ENCODE measurements at places on chromosomes 11 and 22. TPM values are rescaled to one million over a fixed set of nuclear protein-coding genes. Genes with fewer than 3 reads are reported as not detected.

LYVE1 gene
- not detected for total RNA-seq

TTC38 gene
- 3.9 TPM for total RNA-seq

B4GALNT4 gene
- total RNA-seq: 2.4 TPM

SYT12 gene
- not detected for total RNA-seq

CLDN5 gene
- total RNA-seq: not detected

OR51I1 gene
- total RNA-seq: not detected

CARD10 gene
- total RNA-seq: 0.42 TPM

NCR3LG1 gene
- 3.1 TPM for total RNA-seq

MRGPRX3 gene
- not detected for total RNA-seq

DNA sequence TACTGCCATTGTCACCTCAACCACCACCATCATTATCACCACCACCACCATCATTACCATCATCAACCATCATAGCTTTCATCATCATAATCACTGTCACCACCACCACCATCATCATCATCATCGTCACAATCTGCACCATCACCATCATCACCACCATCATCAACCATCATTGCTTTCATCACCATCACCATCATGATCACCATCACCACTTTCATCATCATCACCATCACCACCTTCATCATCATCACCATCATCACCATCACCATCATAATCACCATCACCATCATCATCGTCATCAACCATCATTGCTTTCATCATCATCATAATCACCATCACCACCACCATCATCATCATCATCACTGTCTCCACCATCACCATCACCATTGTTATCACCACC lies 8.7 kb upstream of the OSBPL5 start:
- no peak for DNase-seq

DNA sequence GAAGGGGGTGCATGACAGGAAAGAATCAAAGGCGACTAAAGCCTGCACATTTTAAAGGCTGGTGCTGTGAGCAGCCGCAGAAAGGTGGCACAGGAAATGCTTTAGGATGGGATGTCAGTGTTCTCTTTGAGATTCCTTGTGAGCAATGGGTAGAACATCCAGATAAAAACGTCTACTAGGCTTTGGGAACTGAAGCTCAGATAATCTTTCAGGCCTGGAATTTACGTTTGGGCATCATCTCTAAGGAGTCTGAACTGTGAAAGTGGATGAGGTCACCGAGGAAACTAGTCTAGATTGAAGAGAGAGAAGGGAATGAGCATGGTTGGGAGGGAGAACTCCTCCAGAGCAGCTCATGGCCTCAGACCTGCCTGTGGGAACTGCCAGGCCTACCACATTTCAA lies 65.7 kb downstream of the FLI1 start:
- no peak for DNase-seq

GRCh38 chr11:78265326-78265725 lies 76.6 kb downstream of the USP35 start:
- DNase-seq: no peak

DNA sequence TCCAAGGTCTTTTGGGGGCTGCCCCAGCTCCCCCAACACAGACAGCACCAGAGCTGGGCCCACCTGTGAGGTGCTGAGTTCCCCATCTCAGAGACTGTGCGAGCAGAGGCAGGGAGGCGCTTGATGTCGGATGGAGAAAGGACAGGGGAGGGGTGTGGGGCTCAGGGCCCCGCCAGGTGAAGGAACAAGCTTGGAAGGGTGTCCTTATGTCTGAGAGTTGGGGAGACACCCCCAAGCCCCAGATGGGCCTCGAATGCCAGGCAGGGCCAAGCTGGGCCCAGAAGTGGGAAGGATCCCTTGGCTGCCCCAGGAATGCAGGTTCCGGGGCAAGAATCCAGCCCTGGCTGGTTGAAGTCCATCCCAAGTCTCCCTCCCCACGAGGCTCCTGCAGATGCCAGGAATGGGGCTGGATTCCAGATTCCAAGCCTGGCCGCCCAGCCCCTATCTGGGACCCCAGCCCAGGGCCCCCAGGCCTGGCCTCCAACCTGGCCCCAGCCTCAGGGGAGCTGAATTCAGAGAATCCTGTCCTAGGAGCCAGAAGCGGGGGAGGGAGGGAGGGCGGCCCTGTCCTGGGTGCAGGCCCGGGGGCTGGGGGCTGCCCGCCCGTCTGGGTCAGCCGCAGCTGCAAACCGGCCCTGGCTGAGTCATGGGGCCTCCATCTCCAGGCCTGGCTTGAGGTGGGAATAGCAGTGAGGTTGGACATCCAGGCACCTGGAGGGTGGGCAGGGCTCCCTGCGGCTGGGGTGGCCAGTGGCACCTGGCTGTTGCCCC lies 50.9 kb downstream of the CDKN1C start:
- DNase-seq: no peak

- no peak for DNase-seq
Observed at GRCh38 chr11:79720115-79720514, 279.3 kb upstream of the TENM4 start.

- DNase-seq: no peak
Observed at GRCh38 chr22:38193580-38193979, 8.2 kb upstream of the MAFF start.

- no peak for DNase-seq
Observed at GRCh38 chr11:130593064-130593463, 144.6 kb downstream of the ADAMTS15 start.

DNA sequence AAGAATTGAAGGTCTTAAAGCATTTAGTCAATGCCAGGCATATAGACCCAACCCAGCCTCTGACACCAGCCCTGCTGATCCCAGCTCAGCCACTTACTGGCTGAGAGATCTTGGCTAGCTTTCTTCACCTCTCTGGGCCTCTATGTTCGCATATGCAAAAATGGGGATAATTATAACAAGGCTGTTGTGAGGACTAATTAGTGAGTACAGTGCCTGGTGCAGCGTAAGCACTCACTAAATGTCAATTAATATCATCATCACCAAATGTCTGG lies 10.5 kb downstream of the CHST1 start:
- no peak for DNase-seq

DNA sequence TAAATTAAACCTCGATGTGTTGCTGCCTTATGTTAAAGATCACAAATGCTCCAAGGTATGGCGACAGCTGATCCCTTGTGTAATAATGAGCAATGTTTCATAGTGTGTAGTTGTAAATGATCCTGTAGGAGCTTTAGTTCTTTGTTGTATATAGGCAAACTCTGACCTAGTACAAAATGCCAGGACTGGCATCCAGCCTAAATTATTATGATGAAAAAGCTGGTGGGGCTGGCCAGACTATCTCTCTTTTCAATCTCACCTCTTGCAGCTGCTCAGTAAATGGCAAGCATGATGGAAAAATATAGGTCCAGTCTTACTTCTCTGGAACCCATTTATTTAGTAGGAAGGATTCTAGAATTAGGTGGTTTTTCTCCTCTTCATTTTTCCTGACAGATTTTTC lies 345.1 kb upstream of the C11orf87 start:
- no peak for DNase-seq

GRCh38 chr11:98625526-98625925 lies 395.2 kb upstream of the CNTN5 start:
- no peak for DNase-seq

- DNase-seq: peak; percentile 33
Observed at GRCh38 chr22:36860821-36861659, at the start of gene NCF4. NCF4 (plus strand) TSS chr22:36861006; CDS start chr22:36861172, 166 bp downstream.

GRCh38 chr22:21712751-21713427 lies 22.7 kb downstream of the YPEL1 start:
- DNase-seq: peak; percentile 67

DNA sequence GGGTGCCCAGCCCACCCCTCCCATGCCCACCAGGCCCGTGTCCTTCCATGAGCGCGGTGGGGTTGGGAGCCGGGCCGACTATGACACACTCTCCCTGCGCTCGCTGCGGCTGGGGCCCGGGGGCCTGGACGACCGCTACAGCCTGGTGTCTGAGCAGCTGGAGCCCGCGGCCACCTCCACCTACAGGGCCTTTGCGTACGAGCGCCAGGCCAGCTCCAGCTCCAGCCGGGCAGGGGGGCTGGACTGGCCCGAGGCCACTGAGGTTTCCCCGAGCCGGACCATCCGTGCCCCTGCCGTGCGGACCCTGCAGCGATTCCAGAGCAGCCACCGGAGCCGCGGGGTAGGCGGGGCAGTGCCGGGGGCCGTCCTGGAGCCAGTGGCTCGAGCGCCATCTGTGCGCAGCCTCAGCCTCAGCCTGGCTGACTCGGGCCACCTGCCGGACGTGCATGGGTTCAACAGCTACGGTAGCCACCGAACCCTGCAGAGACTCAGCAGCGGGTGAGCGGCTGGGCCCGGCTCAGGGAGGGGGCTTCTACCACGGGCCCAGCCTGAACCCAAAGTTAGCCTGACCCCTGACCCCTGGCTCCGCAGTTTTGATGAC lies 3.0 kb downstream of the PKP3 start:
- DNase-seq: peak; percentile 46

GRCh38 chr11:117146521-117146920 lies 2.4 kb downstream of the PAFAH1B2 start:
- DNase-seq: no peak

Data from CD4-positive, alpha-beta memory T cell (primary cell).